ENCODE measurements at places on chromosomes 2 and 18. TPM values are rescaled to one million over a fixed set of nuclear protein-coding genes. Genes with fewer than 3 reads are reported as not detected.

The OR6B2 gene
- not detected for total RNA-seq

The CFC1 gene
- total RNA-seq: 28.9 TPM

The FAM228B gene
- total RNA-seq: 9.3 TPM

The RNF149 gene
- 26.4 TPM for total RNA-seq

The MOGAT1 gene
- total RNA-seq: 0.38 TPM

The CNTNAP5 gene
- 0.43 TPM for total RNA-seq

The ABHD1 gene
- total RNA-seq: 0.31 TPM

The SLC5A7 gene
- not detected for total RNA-seq

The SNED1 gene
- total RNA-seq: 9.7 TPM

The PRKCE gene
- 13.5 TPM for total RNA-seq

The HOXD9 gene
- 0.12 TPM for total RNA-seq

The TLX2 gene
- not detected for total RNA-seq

The PLGLB2 gene
- total RNA-seq: 0.87 TPM

The TUBA3E gene
- not detected for total RNA-seq

The SAG gene
- total RNA-seq: not detected

The ANAPC1 gene
- 22.4 TPM for total RNA-seq

The REG3A gene
- 2,601 TPM for total RNA-seq

The SATB2 gene
- 4.0 TPM for total RNA-seq

The SCYGR4 gene
- total RNA-seq: not detected

The PRKAG3 gene
- total RNA-seq: not detected

The ANKRD53 gene
- total RNA-seq: 9.0 TPM

The LDAH gene
- 4.0 TPM for total RNA-seq

The COL6A3 gene
- total RNA-seq: 249 TPM

The TIGD1 gene
- total RNA-seq: 0.88 TPM

The IL37 gene
- not detected for total RNA-seq

The CMPK2 gene
- 2.5 TPM for total RNA-seq

The AQP12A gene
- 103 TPM for total RNA-seq

The SP9 gene
- total RNA-seq: not detected

The KDM3A gene
- total RNA-seq: 21.6 TPM

The DGKD gene
- 6.7 TPM for total RNA-seq

The TNFRSF11A gene
- 6.2 TPM for total RNA-seq

The PARD6G gene
- total RNA-seq: 1.4 TPM

The RPRD1A gene
- total RNA-seq: 22.4 TPM

The MAP3K19 gene
- total RNA-seq: not detected

The FRZB gene
- 2.2 TPM for total RNA-seq

The DNER gene
- 0.34 TPM for total RNA-seq

The FLACC1 gene
- 0.98 TPM for total RNA-seq

The GKN2 gene
- not detected for total RNA-seq

The GREB1L gene
- 0.03 TPM for total RNA-seq

The ZNF396 gene
- total RNA-seq: 2.2 TPM

The NR4A2 gene
- 3.3 TPM for total RNA-seq

The WIPF1 gene
- 5.3 TPM for total RNA-seq
